ENCODE measurements at places on chromosomes 2 and 18.

- no peak for DNase-seq
Observed at GRCh38 chr2:170991398-170992182, 62.5 kb downstream of the GORASP2 start.

DNA sequence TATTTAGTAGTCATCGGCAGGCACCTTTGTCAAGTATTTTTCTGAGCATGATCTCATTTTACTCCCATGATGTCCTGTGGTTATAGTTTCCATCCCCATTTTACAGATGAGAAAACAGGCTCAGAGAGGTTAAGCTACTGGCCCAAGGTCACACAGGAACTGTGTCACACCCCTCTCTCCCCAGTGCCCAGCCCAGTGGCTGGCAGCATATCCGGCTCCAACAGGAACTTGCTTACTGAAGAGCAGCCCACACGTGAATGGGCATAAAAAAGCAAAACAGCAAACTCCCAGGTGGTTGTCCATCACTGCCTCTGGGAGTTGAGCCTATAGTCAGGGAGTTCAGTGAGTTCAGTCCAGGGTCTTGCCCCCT is 8.3 kb upstream of the KLF11 start:
- no peak for DNase-seq

DNA sequence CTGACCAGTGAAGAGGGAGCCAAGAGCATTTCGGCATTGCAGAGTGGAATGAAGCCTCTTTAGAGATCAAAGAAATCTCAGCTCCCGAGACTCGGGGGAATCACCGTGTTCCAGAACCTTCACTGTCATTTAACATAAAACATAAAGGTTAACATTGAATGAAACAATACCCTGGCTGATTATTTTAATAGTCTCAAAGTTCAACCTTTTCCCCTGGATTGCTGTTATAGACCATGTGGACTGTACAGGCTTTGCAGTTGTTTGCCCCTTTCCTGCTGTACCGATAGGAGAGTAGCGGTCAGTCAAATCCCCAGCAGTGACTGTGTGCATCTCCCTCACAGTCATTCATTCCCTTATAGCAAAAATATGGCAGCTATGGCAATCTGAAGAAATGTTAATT is 48.4 kb downstream of the POU3F3 start:
- DNase-seq = no peak

GRCh38 chr2:79855264-79856006 is 342.6 kb downstream of the CTNNA2 start:
- DNase-seq = peak; percentile 42

GRCh38 chr2:67646714-67647333 is 249.7 kb downstream of the ETAA1 start:
- DNase-seq = no peak

- DNase-seq = no peak
Observed at GRCh38 chr2:136008205-136008865, 22.9 kb upstream of the DARS1 start.

- no peak for DNase-seq
Observed at GRCh38 chr2:241163601-241164118, 13.4 kb downstream of the PPP1R7 start.

GRCh38 chr18:902229-902628 is 2.4 kb upstream of the ADCYAP1 start:
- peak; percentile 26 for DNase-seq

- DNase-seq = no peak
Observed at GRCh38 chr2:238305965-238306671, 14.2 kb upstream of the TRAF3IP1 start.

DNA sequence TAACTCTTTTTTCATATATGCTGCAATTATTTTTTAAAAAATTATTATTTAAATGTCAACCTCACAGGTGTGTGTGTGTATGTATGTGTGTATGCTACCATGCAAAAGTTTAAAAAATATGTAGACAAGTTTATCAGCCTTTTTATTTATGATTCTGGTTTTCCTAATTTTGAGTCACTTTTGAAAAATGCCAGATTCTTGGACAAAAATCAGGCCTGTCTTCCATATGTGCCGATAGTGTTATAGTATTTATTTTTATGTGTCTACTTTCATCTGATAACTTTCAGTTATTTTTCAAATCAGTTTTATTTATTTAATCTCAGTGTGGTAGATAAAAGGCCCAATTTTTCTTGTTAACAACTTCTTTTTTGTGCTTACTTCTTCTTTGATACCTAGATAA is 176.2 kb downstream of the RDH14 start:
- DNase-seq = peak; percentile 28

DNA sequence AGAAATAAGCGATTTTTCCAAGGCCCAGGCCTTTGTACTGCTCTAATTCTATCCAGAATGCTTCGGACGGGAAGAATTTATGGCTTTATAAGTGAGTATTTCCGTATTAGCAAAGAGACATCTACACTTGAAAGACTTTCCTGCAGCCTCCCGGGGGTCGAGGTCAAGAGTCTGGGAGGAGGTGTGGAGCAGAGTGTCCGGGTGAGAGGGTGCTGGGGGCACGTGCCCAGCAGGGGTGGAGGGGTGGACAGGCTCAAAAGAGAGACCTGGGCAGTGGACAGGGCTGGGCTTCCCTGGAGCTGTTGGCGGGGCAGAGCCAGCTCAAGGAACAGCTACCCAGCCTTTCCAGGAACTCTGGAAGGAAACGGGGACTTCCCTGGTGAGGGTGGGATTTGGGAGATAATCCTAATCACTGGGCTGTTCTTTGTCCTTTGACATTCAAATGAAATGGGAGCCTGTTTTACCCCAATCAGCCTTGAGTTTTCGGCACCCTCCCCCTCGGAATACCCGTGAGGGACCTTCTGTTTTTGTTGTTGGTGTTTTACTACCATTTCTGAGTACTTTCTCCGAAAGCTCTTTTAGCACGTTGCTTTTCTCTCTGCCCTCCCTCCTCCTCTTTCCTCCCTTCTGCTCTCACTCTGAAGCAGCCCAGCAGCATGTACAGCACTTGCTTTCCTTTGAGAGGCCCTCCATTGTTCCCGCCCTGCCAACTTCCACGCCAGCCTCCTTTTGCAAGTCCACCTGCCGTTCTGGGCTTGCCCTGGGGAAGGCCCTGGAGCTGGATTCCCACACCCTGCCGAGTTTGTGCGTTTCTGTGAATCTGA is 164.7 kb downstream of the AGAP1 start:
- DNase-seq = no peak

- peak; percentile 67 for DNase-seq
Observed at GRCh38 chr2:104872866-104873688, 19.2 kb downstream of the POU3F3 start.

GRCh38 chr18:79326413-79327198 is 69.1 kb upstream of the NFATC1 start:
- peak; percentile 43 for DNase-seq
